ENCODE measurements at places on chromosomes 6 and 20.

GRCh38 chr6:148365041-148365440 lies 22.4 kb downstream of the SASH1 start:
- no peak for DNase-seq

- DNase-seq = no peak
These were observed 20.2 kb upstream of the DLGAP4 start for GRCh38 chr20:36285746-36286447.

DNA sequence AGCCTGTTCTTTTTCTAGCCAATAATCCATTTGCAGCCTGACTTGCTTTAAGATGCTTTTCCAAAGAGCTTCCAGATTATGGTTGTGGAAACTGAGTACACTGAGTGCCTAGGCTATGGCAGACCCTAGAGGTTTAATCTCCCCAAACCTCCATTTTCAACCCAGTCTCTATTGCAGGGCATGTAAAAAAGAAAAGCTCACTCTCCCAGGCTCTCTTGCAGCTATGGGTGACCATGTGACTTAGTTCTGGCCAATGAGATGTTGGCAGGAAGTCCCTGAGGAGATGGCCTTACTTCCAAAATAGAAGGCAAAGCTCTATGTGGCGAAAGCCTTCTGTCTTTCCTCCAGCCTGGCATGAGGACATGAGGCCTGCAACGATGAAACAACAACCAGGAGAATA lies 3.8 kb downstream of the PDRG1 start:
- no peak for DNase-seq

DNA sequence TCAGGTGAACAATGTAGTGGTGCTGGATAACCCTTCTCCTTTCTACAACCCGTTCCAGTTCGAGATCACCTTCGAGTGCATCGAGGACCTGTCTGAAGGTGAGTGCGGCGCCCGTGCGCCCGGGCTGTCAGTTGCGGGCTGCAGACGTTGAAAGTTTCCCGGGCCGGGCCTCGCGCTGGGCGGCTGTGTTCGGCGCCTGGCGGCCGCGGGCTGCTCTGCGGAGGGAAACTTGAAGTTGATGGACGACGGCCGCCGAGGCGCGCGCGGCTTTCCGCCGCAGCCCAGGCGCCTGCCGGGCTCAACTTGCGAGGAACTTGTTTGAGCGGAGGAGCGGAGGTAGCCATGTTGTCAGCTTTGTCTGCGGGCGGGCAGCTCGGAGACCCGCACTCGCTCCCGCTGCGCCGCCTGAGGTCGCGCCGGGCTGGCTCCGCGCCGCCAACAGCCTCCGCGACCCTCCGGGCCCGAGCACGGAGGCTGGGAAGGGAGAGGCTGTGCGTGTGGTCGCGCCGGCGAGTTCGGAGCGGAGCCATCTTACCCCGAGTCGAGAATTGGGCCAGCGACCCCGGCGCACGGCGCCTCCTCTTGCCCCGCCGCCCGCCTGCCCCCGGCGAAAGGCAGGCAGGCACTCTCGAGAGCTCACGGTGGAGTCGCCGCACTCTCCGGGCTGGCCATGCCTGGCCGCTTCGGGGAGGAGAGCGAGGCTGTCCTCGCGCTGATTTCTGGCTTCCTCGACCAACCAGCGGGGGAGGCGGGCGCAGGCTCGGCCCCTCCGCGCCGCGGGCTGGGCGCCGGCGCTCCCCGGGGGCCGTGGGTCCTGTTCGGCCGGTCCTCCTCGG lies 691 bp downstream of the ASF1A start:
- peak; percentile 73 for DNase-seq

- no peak for DNase-seq
These were observed 775.2 kb downstream of the C6orf118 start for GRCh38 chr6:164534070-164534766.

GRCh38 chr6:165729307-165729936 lies 66.4 kb upstream of the PDE10A start:
- DNase-seq = peak; percentile 59

- no peak for DNase-seq
These were observed 189.4 kb upstream of the RNF217 start for GRCh38 chr6:124772733-124773319.

GRCh38 chr6:121571455-121571854 lies 136.0 kb downstream of the GJA1 start:
- no peak for DNase-seq

DNA sequence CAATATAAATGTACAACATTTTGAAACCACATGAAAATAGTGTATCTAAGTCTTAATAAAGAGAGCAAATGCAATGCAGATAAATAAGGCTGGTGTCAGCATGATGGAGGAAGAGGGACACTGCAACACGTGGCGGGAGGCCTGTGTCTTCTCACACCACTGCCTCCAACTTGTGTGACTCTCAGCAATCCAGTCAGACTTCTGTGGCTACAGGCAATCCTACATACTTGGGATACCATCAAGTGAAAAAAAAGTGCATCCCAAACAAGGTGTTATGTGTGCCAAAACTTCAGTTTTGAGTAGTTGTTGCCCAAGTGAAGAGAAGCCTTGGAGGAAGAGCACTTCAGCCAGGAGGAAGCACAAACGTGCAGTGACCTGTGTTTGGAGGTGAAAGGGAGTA lies 68.6 kb downstream of the PKIB start:
- no peak for DNase-seq

DNA sequence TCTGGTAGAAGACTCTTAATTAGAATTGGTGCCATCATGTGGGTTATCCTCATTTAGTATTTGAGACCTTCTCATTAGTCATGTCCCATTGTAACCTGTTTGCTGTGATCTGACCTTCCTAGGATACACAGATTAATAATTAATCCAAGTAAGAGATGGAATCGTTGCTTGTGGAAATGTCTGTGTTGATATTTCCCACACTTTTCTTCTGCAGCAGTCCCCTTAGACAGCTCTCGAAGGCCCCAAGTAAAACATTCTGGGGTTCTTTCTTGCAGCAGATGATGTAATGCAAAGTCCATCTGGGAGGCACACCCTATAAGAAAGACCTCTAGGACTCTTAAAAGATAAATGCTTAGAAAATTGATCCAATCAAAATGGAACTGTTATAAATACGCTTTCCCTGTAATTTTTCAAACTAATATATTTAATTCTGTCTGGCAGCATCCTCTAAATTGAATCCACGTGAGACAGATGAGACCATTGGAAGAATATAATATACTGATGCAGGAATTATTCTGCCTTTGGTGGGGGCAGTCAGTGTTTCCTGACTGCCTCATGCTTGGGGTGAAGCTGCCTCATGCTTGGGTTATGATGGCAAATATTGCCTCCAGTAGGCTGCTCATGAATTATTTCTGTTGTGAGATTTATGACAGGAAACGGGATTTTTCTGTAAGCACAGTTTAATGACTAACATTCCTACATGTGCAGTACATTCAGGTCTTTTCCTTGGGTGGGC lies 54.5 kb upstream of the ARMC2 start:
- no peak for DNase-seq

GRCh38 chr6:108622641-108623298 lies 62.1 kb downstream of the FOXO3 start:
- DNase-seq = no peak

DNA sequence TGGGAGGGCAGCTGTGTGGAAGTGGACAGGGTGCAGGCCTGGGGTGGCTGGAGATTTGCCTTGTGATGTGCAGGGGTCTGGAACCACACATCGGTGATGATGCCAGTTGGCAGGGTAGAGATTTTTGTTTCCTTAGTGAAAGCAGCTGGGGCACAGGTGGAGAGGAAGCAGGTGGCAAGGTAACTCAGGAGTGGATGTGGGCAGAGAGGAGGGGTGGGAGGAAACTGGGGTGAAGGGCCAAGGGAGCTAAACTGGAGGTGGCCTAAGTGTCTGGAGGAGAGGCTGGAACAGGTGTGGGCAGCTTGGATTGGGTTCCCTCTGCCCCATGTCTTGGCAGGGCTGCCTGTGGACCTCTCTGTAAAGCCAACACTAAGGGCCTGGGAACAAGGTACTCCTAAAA lies 4.7 kb upstream of the SCUBE3 start:
- no peak for DNase-seq

- DNase-seq = no peak
These were observed 1.6 kb upstream of the ZSCAN12 start for GRCh38 chr6:28401172-28401571.

DNA sequence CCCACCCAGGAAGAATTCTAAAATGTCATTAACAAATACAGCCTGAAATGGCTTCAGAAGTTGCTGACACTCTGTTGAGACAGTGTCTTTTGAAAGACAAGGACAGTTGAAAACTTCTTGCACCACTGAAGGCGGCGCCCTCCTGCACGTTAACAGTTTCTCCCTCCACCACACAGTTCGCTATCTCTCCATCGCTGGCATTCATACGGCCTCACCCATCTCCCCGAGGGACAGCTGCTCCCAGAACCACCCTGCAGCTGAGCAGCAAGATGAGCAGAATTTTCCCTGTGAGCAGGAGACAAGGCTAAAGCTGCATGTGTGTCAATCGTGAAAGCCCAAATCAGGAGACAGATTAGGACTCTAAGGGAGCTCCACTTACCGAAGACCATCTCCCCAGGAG lies 113.3 kb downstream of the LY86 start:
- no peak for DNase-seq
